ENCODE measurements at places on chromosomes 13 and 19. TPM values are rescaled to one million over a fixed set of nuclear protein-coding genes. Genes with fewer than 3 reads are reported as not detected.

DNA sequence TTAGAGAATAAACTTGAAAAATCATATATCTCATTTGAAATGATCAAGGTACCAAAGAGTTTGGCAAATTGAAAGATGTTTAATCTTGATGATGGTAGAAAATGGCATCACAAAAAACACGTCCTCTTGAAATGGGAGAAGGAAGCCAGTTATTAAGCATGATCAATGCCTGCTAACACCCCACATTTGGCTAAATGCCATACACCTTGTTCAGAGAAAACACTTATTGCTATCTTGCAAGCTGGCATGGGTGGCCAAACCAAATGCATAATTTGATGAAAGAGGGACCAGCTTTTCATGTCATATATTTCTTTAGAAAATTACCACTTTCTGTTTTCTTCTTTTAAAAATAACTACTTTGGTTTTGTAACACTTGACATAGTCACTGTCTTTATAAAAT lies 141.3 kb downstream of the ZAR1L start:
- DNase-seq: no peak
- no peak overlapping the region for H3K27ac ChIP-seq
- H3K4me1 ChIP-seq: no peaks in the 10 kb centered on the region
- no peaks in the 10 kb centered on the region for H3K27me3 ChIP-seq
- H3K4me3 ChIP-seq: no peak overlapping the region

DNA sequence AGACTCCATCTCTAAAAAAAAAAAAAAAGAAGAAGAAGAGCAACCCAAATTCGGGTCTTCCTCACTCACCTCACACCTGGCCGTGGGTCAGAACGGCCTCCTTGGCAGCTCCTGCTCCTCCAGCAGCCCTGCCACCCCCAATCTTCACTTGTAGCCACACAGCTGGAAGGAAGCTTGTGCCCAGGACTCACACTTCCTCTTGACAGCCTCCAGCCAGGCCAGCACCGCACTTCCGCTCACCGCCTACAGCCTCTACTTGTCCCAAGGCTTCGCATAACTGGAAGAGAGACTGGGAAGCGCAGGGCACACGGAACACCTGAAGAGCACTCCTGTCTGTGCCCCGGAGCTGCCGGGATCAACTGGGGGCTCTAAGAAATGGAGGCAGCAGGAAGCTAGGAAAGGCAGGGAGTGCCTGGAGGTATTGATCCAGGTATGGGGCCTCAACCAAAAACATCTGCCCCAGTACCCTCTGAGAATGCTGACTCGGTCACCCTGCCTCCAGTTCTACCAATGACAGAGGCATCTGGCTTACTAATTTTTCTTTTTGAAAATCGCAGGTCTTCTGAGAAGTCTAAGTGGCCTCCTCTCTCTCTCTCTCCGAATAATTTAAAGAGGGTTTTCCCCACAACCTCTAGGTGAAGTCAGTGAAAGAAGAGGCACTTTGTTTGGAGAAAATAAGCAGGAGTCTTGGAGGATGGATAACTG lies 31.1 kb upstream of the ATP12A start:
- H3K27me3 ChIP-seq: no peaks in the 10 kb centered on the region
- no peak overlapping the region for H3K4me3 ChIP-seq
- no peaks in the 10 kb centered on the region for H3K36me3 ChIP-seq
- DNase-seq: no peak
- no peak overlapping the region for H3K27ac ChIP-seq

- H3K27me3 ChIP-seq: peaks cover 75% of the 10 kb centered on the region
- no peak for DNase-seq
- no peak overlapping the region for H3K27ac ChIP-seq
Measured at GRCh38 chr19:1000591-1001537, 645 bp downstream of the GRIN3B start.

GRCh38 chr19:19405971-19406877 lies 749 bp downstream of the GATAD2A start:
- peak overlapping the region; percentile 97 for H3K4me3 ChIP-seq
- H3K27ac ChIP-seq: peak overlapping the region; percentile 89
- DNase-seq: no peak

- no peak overlapping the region for H3K4me3 ChIP-seq
- no peaks in the 10 kb centered on the region for H3K27me3 ChIP-seq
- no peak for DNase-seq
- H3K36me3 ChIP-seq: no peaks in the 10 kb centered on the region
Measured at GRCh38 chr19:7658219-7658686, 10.6 kb upstream of the RETN start.

DNA sequence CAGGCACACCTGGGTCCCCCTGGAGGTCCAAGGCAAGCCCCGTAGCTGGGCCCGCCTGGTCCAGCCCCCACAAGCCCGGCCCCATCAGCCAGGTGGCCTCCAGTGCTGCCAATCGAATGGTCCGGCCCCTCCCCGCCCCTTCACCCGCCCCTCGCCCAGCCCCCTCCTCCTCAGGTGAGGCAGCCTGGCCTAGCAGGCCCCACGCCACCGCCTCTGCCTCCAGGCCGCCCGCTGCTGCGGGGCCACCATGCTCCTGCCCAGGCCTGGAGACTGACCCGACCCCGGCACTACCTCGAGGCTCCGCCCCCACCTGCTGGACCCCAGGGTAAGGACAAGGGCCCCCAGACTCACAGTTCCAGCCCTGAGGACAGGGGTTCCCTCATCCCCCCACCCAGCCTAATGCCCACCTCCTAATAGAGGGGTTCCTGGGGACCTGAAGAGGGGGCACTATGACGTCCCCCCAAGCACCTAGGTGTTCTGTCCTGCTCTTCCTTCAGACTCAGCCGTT lies at the start of gene HPN:
TSS of gene HPN (plus strand) at position 174 of the 508 bp plus-strand sequence. CDS start 786 bp downstream, outside the sequence.
- peak within 1 kb of the TSS; percentile 78 for H3K27ac ChIP-seq
- H3K27me3 ChIP-seq: no peaks in the 10 kb centered on the region
- peak within 1 kb of the TSS; percentile 21 for H3K4me3 ChIP-seq

DNA sequence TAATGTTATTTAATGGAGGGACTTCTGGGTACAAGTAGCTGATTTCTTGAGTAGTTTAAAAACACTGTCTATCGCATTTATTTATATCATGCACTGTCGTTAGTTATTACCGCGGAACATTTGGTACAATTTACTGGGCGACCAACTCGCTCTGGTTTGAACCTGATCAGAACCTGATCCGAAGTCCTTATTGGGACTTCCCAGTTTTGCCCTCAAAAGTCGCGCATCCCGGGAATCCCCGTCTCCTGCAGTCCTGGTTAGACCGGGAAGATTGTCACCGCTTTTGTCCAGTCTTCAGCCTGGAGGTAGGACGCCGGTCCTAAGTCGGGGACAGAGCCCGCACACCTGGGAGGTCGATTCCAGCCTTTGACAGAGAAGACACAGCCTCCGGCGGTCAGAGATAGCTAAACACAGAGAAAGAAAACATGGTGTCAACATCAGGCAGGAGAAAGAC lies 694 bp downstream of the CLN5 start:
- H3K4me1 ChIP-seq: peaks cover 13% of the 10 kb centered on the region
- DNase-seq: no peak
- peak overlapping the region; percentile 98 for H3K27ac ChIP-seq
- H3K36me3 ChIP-seq: no peaks in the 10 kb centered on the region

- no peaks in the 10 kb centered on the region for H3K27me3 ChIP-seq
- H3K4me1 ChIP-seq: no peaks in the 10 kb centered on the region
- no peak for DNase-seq
- no peak overlapping the region for H3K4me3 ChIP-seq
Measured at GRCh38 chr19:48190288-48190884, 19.9 kb downstream of the ZSWIM9 start.

DNA sequence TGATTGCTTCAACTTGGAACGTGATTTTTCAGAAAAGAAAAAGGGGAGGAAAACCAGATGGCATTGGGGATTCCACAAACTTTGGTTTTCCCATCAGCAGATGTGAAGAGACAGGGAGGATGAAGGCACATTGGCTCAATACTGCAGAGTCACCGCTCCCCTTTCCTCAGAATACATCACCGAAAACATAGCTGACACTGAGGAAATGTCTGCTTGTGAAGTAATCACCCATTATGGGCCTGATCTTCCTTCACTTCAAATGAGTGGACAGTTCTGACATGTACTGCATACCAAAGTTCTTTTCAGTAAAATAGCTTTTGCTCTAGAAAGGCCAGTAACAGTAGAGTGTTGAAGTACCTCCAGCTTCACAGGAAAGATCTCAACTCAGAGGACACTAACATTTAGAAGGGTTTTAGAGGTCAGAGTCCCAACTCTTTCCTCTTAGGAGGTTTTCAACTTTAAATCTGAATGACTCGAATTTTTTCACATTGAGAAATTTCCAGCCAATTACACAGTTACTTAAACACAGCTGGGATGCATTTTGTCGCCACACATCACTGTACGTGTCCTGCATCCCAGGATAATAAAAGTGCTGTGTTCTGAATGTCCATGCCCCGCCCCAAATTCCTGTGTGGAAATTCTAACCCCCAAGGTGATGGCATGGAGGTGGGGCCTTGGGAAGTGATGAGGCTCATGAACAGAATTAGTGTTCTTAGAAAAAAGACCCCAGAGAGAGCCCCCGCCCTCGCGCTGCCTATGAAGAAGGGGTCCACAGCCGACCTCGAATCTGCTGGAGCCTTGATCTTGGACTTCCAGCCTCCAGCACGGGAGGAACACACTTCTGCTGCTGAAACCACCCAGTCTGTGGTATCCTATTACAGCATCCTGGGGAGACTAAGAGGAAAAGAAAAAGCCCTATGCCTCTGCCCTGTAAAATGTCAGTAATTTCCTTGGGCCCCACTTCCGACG lies 77.7 kb downstream of the COL4A1 start:
- DNase-seq: no peak
- H3K36me3 ChIP-seq: no peaks in the 10 kb centered on the region
- no peaks in the 10 kb centered on the region for H3K27me3 ChIP-seq
- H3K27ac ChIP-seq: no peak overlapping the region

DNA sequence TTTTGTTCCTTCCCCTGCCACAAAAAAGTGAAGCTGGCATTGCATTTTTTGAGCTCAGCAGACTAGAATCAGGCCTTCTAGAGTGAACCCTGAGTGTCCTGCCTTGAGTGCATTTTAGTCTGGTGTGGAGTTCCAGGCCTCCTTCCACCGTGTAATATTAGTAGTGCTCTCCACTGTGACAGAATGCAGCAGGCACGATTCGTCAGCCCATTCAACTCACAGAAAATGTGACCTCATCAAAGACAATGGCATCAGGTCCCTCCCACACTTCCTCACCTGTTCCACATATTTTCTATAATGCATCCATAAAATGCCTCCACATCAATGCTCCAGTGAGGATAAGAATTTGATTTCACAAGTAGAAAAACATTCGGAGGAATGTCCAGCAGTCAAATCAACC lies 227.6 kb downstream of the FGF9 start:
- no peak overlapping the region for H3K27ac ChIP-seq
- H3K4me3 ChIP-seq: no peak overlapping the region
- no peaks in the 10 kb centered on the region for H3K4me1 ChIP-seq
- no peaks in the 10 kb centered on the region for H3K36me3 ChIP-seq
- DNase-seq: no peak
- no peaks in the 10 kb centered on the region for H3K27me3 ChIP-seq

DNA sequence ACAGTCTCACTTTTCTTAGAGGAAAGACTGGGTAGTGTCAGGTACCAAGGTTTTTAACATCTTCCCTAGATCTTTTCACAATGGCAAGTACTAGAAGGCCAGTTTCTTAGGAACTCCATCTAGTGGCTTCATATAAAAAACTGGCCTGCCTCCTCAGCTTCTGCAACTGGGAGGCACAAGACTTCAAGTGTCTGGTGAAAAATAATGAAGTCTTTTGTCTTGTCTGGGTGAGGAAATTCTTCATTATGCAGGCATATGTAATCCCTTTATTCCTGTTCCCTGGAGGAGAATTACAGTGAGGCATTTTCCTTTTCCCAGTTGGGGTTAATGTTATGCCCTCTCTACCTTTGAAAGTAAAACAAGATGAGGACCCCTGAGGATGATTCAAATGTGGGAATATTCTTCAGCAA lies 300.5 kb downstream of the NALCN start:
- H3K4me1 ChIP-seq: no peaks in the 10 kb centered on the region
- H3K27ac ChIP-seq: no peak overlapping the region

The SULT2A1 gene
- not detected for total RNA-seq

The SULT2B1 gene
- 7.5 TPM for total RNA-seq

The ZFP14 gene
- 13.3 TPM for total RNA-seq

Measured in breast epithelium (tissue), 4 donors.